Eye (tissue), 1 donor: ENCODE measurements at places on chromosomes 6 and 20.

- DNase-seq: peak; percentile 41
Observed at GRCh38 chr20:51687108-51687507, 81.1 kb downstream of the ATP9A start.

GRCh38 chr20:53383916-53384315 is 209.7 kb downstream of the ZNF217 start:
- DNase-seq: no peak

- no peak for DNase-seq
Observed at GRCh38 chr20:62532921-62533320, 57.1 kb upstream of the GATA5 start.

DNA sequence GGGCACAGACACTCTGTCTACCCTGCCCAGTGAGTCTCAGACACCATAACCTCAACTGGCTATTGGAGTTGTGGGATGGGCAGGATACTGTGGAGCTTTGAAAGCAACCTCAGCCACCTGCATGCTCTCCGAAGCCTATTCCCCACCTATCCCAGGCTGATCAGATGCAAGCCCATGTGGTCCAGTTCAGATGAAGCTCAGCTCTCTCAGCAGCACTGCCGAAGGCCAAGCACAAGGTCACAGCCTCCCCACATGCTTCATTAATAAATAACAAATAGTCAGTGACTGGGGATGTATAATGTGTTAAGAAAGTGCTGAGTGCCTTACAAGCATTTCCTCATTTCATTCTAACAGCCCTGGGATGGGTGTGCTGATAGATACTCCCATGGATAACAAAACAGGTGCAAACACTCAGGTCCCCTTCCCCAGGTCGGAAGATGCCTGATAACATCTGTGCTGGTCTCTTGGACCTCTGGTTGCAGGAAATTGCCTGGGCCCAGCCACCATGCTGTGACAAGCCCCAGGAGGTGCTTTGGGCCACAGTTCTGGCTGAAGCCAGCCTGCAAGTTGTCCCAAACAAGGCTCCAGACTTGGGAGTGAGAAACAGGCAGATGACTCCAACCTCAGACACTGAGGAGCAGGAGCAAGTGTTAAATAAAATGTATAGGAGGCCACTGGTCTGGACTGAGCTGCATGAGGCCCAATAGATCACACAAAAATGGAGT is 3.7 kb downstream of the ACSS1 start:
- no peak for DNase-seq

- DNase-seq: no peak
Observed at GRCh38 chr6:140002396-140003022, 628.1 kb upstream of the CITED2 start.

GRCh38 chr6:127514179-127514772 is 4.9 kb downstream of the MTCL3 start:
- no peak for DNase-seq

DNA sequence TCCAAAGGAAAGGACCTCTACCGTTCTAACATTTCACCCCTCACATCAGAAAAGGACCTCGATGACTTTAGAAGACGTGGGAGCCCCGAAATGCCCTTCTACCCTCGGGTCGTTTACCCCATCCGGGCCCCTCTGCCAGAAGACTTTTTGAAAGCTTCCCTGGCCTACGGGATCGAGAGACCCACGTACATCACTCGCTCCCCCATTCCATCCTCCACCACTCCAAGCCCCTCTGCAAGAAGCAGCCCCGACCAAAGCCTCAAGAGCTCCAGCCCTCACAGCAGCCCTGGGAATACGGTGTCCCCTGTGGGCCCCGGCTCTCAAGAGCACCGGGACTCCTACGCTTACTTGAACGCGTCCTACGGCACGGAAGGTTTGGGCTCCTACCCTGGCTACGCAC is 18.8 kb downstream of the PRDM1 start:
- no peak for DNase-seq

- DNase-seq: no peak
Observed at GRCh38 chr20:55103188-55103587, 627.8 kb downstream of the DOK5 start.

- no peak for DNase-seq
Observed at GRCh38 chr20:61482056-61482887, 230.2 kb downstream of the CDH4 start.

DNA sequence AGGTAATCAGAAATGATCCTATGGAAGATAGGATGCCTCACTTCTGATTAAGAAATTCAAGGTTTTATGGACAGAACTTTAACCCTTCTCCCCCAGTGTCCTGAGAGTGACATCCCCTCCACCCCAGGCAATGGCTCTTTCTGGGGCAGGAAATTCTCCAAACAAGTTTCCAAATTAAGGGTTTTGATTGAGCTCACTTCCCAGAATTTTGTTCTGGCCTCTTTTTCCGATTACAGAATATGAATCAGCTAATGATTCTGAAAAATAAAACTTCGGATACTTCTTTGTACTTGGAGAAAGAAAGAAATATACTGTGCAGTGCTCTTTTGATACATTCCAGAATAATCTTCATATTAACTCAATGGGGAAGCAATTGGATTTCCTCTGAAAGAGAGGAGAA is 32.8 kb upstream of the TASP1 start:
- DNase-seq: no peak

GRCh38 chr20:496126-496696 is 33.9 kb upstream of the TBC1D20 start:
- DNase-seq: no peak

- DNase-seq: no peak
Observed at GRCh38 chr6:139862311-139862710, 487.9 kb upstream of the CITED2 start.

DNA sequence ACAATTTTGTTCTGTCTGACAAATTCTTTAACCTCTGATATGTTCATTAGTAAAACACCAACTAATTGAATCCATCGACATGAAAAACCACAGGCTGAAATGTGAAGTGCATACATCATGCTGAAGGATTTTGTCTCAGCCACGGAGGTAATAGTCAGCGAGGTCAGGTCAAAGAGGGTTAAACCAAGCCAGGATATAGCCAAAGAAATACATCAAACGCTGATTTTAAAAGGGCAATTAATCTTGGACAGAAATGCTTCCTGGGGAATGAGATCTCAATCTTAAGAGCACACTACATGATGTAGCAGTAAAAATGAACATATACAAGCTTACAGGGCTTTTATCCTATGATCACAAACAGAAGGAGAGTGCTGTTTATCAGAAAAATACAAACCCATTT is 106.7 kb downstream of the PRDM1 start:
- peak; percentile 6 for DNase-seq

- DNase-seq: no peak
Observed at GRCh38 chr20:40808936-40809335, 119.9 kb upstream of the MAFB start.

DNA sequence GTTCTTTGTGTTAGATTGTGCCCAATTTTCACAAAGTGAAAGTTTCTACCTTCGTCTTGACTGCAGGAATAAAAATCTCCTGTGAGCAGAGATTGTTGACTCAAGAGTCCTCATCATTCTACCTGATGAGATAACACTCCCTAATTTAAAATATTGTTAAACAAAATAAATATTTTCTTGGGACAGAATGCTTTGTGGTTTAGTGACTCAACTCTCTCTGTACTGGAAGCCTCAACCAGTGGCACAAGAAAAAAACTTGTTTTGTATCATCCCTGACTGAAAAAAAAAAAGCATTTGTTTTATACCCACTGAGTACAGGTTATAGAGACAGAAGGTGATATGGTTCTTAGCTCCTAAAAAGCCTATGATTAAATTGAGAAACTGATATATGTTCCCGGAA is 78.9 kb downstream of the CRYBG1 start:
- no peak for DNase-seq

DNA sequence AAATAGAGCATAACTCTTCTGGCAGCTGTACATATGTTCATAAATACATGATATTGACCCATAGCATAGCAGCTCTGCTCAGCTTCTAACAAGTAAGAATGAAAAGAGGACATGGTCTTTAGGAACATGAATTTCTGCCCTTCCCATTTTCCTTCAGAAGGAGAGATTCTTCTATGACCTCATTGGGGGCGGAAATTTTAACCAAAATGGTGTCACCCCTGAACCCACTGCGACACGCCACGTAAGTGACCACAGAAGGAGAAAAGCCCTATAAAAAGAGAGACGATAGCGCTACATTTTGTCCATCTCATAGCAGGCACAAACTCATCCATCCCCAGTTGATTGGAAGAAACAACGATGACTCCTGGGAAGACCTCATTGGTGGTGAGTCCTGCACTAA is at the start of gene IL17A:
Gene IL17A (plus strand): TSS at position 301 of the 400 bp plus-strand sequence. CDS start 57 bp downstream, at position 358.
- DNase-seq: no peak

DNA sequence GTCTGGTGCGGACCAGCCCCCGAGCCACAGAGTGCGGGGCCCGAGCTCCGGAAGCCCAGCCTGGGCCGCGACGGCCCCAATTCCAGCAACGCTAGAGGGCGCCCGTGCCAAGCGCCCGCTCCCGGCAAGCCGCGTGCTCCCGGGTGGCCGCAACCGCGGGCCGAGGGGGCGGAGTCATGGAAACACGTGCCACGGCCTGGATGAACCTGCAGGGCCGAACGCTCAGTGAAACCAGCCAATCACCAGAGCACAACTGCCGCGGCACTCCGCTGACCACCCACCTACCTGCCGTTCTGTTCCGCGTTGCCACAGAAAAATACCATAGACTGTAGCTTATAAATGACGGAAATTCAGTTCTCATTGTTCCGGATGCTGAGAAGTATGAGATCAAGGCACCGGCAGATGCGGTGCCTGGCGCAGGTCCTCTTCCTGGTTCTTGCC is 85.7 kb upstream of the FOXC1 start:
- DNase-seq: peak; percentile 89

DNA sequence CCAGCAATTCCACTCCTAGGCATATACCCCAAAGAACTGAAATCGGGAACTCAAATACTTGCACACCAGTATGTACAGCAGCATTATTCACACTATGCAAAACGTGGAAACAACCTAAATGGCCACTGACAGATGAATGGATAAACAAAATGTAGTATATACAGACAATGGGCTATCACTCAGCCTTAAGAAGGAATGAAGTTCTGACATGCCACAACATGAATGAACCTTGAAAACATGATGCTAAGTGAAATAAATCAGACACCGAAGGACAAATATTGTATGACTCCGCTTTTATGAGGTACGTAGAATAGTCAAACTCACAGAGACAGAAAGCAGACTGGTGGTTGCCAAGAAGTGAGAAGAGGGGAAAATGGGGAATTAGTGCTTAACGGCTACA is 59.1 kb upstream of the CCN6 start:
- DNase-seq: no peak

- no peak for DNase-seq
Observed at GRCh38 chr6:25154034-25154596, 125.1 kb upstream of the CARMIL1 start.

DNA sequence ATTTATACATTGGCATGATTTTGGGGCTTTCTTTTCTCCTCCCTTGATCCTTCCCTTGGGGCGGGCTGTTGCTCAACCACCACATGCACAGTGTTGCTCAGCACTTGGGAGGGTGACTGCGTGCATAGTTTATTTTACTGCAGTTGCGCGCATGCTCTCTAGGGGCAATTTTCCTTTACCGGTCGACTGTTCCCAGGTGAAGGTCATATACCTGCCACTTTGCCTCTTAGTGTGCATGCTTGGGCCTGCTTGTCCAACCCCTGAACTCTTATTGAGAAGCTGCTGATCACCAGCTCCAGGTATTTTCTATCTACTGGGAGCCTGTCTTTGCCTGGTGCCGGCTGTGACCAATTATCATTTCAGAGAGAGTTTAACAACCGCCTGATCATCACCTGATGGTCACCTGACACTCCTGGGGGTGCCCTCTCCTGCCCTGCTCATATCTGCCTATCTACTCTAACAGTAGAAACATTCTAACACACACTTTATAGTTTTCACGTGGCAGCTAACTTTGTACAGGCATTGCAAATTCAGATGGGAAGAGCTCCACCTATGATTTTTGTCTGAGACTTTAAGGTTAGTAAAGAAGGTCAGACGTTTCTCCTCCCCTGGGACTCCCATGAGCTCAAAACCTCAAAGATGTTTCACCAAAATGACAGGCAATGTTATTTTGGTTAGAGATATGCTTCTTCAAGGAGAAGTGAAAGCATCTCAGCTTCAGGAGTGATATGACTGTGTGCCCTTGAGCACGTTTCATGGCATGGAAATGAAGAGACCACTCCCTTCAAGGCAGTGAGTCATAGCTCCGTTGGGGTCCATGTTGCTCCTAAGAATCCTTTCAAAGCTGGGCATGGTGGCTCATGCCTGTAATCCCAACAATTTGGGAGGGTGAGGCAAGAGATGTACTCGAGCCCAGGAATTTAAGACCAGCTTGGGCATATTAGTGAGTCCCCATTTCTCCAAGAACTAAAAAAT is 227.5 kb upstream of the MYLIP start:
- DNase-seq: no peak

- DNase-seq: no peak
Observed at GRCh38 chr20:17825960-17826843, 126.4 kb downstream of the BANF2 start.

GRCh38 chr6:42697268-42697655 is 25.1 kb downstream of the PRPH2 start:
- DNase-seq: no peak

GRCh38 chr20:38049800-38050199 is 16.3 kb downstream of the RPRD1B start:
- no peak for DNase-seq

- DNase-seq: no peak
Observed at GRCh38 chr6:139313784-139314545, 22.2 kb upstream of the TXLNB start.

GRCh38 chr6:1774226-1774915 is 164.7 kb downstream of the FOXC1 start:
- DNase-seq: no peak

DNA sequence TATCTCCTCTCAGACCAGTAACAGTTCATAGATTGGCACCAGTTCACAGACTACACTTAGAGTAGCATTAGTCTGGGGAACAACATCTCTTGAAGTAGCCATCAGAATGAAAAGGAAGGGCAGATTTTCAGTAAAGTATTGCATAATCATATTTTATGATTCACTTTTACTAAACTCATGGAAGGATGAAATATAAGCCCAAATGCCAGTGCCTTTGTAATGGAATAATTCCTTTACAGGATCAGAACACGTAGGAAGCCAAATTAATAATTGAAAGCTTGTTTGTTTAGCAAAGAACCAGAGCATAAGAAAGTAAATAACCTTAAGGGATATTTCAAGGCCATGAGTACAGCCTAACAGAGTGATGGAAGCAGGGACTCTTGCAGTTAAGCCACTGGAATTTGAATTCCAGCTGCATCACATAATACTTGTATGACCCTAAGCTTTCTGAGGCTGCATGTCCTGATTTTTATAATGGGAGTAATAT is 11.4 kb upstream of the LOC128125822 start:
- DNase-seq: no peak

DNA sequence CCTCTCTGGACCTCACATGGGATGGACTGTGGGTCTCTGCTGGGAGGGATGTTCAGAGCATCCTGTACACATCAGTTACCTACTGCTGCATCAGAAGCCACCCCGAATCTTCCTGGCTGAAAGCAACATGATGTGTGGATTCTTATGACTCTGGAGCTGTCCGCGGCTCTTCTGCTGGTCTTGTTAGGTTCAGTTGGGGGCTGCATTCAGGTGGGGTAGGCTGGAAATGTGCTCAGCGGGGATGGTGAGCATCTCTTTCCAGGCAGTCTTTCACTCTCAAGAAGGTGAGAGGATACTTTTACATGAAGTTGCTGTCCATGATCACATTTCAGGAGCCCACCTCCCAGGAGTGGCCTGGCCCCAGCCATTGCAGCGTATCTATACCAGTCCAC is 5.2 kb upstream of the CST5 start:
- no peak for DNase-seq

GRCh38 chr6:25590986-25591385 is 61.0 kb upstream of the SCGN start:
- DNase-seq: no peak
